ENCODE measurements at places on chromosomes 4 and X.

DNA sequence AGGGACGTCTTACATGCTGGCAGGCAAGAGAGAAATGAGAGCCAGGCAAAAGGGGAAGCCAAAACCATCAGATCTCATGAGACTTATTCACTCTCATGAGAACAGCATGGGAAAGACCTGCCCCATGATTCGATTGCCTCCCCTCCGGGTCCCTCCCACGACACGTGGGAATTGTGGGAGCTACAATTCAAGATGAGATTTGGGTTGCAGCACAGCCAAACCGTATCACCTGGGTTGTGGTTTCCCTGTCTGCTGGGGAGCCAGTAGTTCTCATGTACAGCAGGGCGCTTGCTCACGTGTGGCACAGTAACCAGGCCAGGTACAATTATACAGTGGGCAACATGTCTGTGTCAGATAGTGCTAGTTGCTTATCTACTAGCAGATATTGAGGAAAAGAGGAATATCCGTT is 11.1 kb upstream of the RS1 start:
- no peak for DNase-seq

- DNase-seq, result no peak
Observed at GRCh38 chrX:2867206-2867605, 38.5 kb downstream of the GYG2 start.

DNA sequence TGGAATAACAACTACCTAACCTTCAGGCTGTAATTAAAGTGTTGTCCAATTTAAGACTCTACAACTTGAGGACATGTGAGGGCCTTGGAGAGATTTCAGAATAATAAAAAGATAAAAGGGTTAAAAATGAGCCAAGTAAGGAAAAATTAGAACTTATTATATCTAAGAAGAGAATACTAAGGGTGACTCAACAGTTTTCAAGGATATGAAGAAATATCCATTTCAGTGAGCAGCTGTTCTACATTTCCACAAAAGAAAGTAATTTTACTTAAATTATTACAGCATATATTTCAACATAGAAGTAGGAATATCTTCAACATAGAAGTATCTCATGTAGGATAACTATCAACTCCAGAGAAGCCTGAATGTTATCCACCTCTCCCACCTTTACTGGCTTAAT is 11.3 kb downstream of the SNX12 start:
- no peak for DNase-seq

DNA sequence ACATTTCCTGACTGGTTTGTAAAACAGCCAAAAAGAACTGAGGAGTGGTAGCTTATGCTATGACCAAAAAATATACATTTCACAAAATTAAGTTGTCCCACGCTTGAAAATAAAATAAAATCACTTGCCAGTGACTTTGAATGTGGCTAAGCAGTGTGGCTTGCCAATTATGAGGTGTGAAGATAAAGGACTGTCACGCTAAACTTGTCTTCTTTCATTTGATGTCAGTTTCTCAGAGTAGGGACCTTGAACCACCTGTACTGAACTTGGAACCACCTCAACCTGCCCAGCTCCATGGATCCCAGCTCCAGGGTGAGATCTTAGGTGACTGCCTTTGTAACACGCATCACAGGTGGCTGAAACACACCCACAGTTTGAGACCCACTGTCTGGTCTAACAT is 113.7 kb upstream of the TBL1X start:
- no peak for DNase-seq

DNA sequence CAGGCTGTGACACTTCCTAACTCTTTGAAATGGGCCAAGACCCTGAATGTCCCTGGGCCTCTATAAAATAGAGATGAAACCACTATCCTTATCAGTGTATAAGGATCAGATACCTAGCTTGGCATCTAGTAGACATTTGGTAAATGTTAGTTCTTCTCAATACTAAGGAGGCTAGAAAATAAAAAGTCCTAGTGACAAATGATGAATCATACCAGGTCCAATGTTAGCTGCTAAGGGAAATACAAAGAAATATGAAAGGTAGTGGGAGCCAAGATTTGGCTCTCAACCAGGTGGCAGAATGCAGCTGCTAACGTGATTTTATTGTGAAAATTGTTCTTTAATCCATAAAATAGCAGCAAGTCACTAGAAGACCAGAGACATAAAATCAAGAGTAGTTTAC is 19.8 kb upstream of the PPARGC1A start:
- no peak for DNase-seq

- DNase-seq, result peak; percentile 60
Observed at GRCh38 chr4:144658903-144659302, 12.9 kb downstream of the HHIP start.
